Activated naive CD4-positive, alpha-beta T cell (primary cell): ENCODE measurements at places on chromosomes 5 and 9.

- DNase-seq = no peak
Observed at GRCh38 chr9:114829574-114830440, 24.0 kb upstream of the TNFSF15 start.

DNA sequence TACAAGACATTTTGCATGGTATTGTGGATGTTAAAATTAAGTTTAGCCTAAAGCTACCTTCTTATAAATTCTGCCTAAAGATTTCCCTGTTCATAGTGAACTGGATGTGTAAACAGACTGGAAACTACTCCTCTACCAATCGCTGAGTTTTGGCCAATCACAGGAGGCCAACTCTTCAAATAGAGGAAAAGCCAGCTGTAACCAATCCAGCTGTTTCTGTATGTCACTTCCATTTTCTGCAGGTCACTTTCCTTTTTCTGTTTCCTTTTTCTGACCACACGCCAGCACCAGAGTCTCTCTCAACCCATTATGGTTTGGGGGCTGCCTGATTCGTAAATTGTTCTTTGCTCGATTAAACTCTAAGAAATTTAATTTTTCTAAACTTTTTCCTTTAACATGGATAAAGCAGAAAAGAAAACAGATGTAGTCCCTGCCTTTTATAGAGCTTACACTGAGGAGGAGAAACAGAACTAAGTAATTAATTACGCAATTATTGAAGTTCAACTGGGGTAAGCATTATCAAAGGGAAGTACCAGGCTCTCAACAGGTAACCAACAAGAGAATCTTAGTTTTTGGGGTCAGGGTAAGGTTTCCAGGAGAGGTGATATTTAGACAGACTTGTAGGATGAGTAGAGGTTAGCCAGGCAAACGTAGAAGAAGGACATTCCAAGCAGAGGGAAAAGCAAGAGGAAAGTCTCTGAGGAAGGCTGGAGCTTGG is 27.7 kb downstream of the RANBP3L start:
- DNase-seq = no peak

GRCh38 chr9:119881898-119882297 is 512.7 kb upstream of the BRINP1 start:
- DNase-seq = no peak

GRCh38 chr5:68344447-68345111 is 129.0 kb downstream of the PIK3R1 start:
- DNase-seq = no peak
